ENCODE measurements at places on chromosomes 4 and X.

DNA sequence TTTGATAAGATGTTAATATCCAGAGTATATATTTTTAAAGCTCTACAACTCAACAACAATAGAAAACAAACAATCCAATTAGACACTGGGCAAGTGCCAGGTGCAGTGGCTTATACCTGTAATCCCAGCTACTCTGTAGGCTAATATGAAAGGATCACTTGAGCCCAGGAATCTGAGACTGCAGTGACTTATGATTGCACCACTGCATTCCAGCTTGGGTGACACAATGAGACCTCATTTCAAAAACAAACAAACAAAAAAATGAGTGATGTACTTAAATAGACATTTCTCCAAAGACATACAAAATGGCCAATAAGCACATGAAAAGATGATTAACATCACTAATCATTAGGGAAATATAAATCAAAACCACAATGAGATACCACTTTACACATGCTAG is 356.8 kb upstream of the PCDH10 start:
- no peak for DNase-seq

- no peak for DNase-seq
Measured at GRCh38 chrX:119942173-119942819, 1.3 kb downstream of the NKAP start.

DNA sequence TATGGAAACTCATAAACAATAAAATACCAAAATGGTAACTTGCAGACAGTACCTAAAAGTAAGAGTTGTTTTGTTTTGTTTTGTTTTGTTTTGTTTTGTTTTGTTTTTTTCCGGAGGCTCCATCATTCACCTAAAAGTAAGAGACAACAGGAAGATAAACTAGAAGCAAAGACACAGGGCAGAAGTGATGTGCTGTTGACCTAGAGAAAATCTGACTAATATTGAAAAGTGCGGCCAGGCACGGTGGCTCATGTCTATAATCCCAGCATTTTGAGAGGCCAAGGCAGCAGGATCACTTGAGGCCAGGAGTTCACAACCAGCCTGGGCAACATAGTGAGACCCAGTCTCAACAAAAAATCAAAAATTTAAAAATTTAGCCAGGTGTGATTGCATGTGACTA is 5.6 kb upstream of the CENPC start:
- DNase-seq: no peak

GRCh38 chr4:155559915-155560314 is 106.7 kb upstream of the GUCY1A1 start:
- DNase-seq: no peak

GRCh38 chr4:136558940-136559494 is 973.3 kb downstream of the PCDH18 start:
- DNase-seq: no peak

GRCh38 chr4:169815606-169816005 is 57.9 kb upstream of the HPF1 start:
- DNase-seq: no peak

DNA sequence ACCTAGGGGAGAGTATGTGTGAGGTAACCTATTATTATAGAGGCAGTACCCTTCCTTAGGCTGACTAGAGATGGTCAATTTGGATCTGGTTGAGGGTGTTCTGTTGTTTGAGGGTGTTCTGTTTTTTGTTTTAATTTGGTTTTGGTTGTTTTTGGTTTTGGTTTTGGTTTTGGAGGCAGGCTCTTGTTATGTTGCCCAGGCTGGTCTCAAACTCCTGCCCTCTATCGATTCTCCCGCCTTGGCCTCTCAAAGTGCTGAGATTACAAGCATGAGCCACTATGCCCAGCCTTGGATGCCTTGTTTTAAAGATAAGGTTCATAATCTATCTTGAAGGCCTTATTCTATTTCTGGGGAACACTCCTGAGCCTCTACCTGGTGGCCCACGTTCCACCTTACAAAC is 912 bp downstream of the CXorf65 start:
- no peak for DNase-seq

All from GM13977 (cell line).